ENCODE measurements at places on chromosomes 3 and 15. TPM values are rescaled to one million over a fixed set of nuclear protein-coding genes. Genes with fewer than 3 reads are reported as not detected.

The LMAN1L gene
- total RNA-seq, result 6.7 TPM

The AADACL2 gene
- not detected for total RNA-seq

The GOLGA6L10 gene
- total RNA-seq, result 0.70 TPM

GRCh38 chr3:3038201-3038991, 71.8 kb downstream of the IL5RA start:
- DNase-seq, result no peak
- H3K4me3 ChIP-seq, result no peak overlapping the region
- H3K4me1 ChIP-seq, result no peaks in the 10 kb centered on the region
- H3K27ac ChIP-seq, result no peak overlapping the region

DNA sequence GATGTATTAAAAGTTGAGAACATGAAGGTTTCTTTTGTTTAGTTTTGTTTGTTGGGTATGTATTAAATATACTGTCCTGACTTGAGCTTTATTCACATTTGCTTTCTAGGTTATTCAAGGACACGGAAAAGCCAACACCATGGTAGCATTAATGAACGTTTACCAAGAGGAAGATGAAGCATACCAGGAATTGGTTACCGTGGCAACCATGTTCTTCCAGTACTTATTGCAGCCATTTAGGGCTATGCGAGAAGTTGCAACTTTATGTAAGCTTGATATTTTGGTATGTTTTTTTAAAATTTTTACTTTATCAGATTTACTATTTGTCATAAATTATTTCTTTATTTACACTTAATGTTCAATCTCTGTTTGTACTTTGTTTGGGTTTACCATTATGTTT, 3.6 kb downstream of the WHAMM start:
- H3K4me1 ChIP-seq, result peaks cover 19% of the 10 kb centered on the region
- no peak overlapping the region for H3K4me3 ChIP-seq
- H3K27me3 ChIP-seq, result no peaks in the 10 kb centered on the region
- H3K36me3 ChIP-seq, result peaks cover 19% of the 10 kb centered on the region
- no peak for DNase-seq
- H3K27ac ChIP-seq, result no peak overlapping the region

DNA sequence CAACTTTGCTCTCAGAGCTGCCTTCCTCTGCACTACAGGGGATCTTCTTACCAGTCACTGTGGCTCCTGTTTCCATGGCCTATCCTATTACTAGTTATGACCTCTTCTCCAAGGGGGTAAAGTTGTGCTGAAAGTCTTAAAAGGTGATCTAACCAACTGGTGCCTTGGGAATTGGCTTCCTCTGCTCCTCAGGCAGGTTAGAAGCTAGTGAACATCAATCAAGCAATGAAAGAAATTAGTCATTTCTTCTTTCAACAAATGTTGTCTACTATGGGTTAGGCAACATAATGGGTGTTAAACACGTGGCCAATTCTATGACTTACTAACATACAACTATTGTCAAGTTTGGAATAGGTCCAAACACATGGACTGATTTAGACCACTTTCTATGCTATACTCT, 571.4 kb upstream of the NAALADL2 start:
- H3K27ac ChIP-seq, result no peak overlapping the region
- no peaks in the 10 kb centered on the region for H3K27me3 ChIP-seq
- H3K4me3 ChIP-seq, result no peak overlapping the region

GRCh38 chr15:49468481-49468839, 45.4 kb downstream of the FGF7 start:
- H3K36me3 ChIP-seq, result no peaks in the 10 kb centered on the region
- DNase-seq, result no peak
- H3K27me3 ChIP-seq, result no peaks in the 10 kb centered on the region

DNA sequence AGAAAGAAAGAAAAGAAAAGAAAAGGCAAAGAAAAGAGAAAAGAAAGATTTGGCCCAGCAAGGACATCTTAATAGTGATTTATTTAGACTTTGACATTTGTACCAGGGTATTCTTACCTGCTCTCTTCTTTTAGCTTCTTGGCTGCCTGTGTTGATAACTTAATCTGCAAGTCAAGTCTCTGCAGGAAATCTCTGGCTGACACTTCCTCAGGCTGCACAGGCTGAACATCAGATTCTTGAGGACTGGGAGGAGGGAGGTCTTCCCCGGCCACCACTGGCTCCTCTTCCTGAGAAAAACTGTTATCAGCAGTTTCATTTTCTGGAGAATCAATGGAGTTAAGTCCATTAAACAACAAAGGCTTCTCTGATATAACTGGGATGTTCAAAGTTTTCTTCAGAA, 12.8 kb downstream of the LYSMD2 start:
- H3K4me3 ChIP-seq, result no peak overlapping the region
- no peak overlapping the region for H3K27ac ChIP-seq
- H3K4me1 ChIP-seq, result peaks cover 27% of the 10 kb centered on the region
- no peaks in the 10 kb centered on the region for H3K36me3 ChIP-seq
- DNase-seq, result no peak

DNA sequence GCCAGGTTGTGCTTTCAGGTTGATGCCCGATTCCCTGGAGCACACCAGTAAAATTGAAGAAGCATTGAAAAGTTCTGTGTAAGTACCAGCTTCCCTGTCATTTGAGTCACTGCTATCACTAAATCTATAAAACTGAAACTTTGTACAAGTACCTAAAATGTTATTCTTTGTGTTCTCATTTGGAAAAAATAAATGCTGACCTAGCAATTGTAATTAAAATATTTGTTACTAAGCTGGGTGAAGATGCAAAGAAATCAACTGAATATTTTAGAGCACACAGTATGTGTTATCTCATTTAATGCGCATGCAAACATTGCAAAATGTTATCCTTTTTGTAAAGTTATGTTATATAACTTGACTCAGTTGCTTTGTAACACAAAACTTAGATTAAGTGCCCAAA, 733.7 kb downstream of the TBL1XR1 start:
- no peak overlapping the region for H3K4me3 ChIP-seq
- H3K36me3 ChIP-seq, result no peaks in the 10 kb centered on the region
- no peak overlapping the region for H3K27ac ChIP-seq
- no peak for DNase-seq
- no peaks in the 10 kb centered on the region for H3K4me1 ChIP-seq

GRCh38 chr3:108287146-108287545, 9.2 kb upstream of the HHLA2 start:
- H3K27me3 ChIP-seq, result no peaks in the 10 kb centered on the region
- DNase-seq, result no peak
- no peak overlapping the region for H3K4me3 ChIP-seq
- H3K4me1 ChIP-seq, result peaks cover under 1% of the 10 kb centered on the region

DNA sequence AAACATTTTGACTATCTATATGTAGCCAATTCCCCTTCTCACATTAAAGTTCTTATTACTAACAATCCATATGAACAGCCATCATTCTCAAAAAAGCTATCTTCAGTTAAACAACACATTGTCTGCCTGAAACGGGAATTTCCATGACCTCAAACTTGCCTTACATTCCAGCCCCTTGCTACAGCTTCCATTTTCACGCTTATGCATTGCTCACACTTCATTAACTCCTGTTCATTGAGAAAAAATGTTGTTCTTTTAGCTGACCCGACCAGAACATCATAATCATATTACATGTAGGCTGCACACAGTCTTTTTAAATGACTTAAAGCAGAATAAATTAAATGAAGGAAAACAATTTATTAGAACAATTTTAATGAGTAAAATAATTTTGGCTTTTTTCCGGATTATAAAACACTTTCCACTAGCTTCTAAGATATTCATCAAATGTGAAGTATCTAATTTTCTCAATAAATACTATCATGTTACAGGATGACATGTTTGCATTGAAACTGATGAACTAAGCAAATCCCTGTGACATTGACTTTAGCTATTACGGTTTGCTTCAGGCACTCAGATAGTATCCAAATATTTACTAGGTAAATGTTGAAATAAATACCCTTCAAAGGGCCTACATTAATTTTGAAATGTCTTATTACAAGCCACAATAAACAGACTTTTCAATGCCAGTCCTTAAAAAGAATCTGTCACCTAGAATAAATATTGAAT, 49.9 kb downstream of the P3H2 start:
- no peak for DNase-seq
- no peaks in the 10 kb centered on the region for H3K36me3 ChIP-seq
- H3K4me3 ChIP-seq, result no peak overlapping the region
- H3K27me3 ChIP-seq, result no peaks in the 10 kb centered on the region
- no peak overlapping the region for H3K27ac ChIP-seq

DNA sequence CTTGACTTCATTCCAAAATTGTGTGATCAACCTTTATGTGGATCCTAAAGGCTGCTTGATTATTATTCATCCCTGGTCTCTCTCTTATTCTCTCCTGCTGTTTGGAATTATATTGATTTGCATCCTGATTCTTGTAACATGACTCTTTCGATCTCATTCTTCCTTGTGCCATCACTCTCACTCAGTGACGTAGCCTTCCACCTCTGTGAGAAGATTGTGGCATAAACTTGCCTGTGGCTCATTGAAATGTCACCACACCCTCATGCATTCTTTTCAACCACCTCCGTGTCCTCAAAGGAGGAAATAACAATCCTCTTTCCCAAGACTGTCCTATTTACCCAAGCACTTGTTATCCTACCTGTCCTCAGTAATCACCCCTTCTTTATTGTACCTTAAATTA, 41.3 kb upstream of the GCNT3 start:
- no peaks in the 10 kb centered on the region for H3K36me3 ChIP-seq
- H3K27ac ChIP-seq, result no peak overlapping the region
- no peaks in the 10 kb centered on the region for H3K27me3 ChIP-seq
- no peaks in the 10 kb centered on the region for H3K4me1 ChIP-seq

- H3K4me1 ChIP-seq, result peaks cover 10% of the 10 kb centered on the region
- H3K27me3 ChIP-seq, result no peaks in the 10 kb centered on the region
- H3K36me3 ChIP-seq, result no peaks in the 10 kb centered on the region
- H3K4me3 ChIP-seq, result no peak overlapping the region
These were observed 17.6 kb downstream of the MYO5A start for GRCh38 chr15:52511084-52511483.

- H3K4me1 ChIP-seq, result no peaks in the 10 kb centered on the region
- H3K36me3 ChIP-seq, result no peaks in the 10 kb centered on the region
- H3K27ac ChIP-seq, result no peak overlapping the region
These were observed 270.0 kb downstream of the NAALADL2 start for GRCh38 chr3:175129126-175129525.

DNA sequence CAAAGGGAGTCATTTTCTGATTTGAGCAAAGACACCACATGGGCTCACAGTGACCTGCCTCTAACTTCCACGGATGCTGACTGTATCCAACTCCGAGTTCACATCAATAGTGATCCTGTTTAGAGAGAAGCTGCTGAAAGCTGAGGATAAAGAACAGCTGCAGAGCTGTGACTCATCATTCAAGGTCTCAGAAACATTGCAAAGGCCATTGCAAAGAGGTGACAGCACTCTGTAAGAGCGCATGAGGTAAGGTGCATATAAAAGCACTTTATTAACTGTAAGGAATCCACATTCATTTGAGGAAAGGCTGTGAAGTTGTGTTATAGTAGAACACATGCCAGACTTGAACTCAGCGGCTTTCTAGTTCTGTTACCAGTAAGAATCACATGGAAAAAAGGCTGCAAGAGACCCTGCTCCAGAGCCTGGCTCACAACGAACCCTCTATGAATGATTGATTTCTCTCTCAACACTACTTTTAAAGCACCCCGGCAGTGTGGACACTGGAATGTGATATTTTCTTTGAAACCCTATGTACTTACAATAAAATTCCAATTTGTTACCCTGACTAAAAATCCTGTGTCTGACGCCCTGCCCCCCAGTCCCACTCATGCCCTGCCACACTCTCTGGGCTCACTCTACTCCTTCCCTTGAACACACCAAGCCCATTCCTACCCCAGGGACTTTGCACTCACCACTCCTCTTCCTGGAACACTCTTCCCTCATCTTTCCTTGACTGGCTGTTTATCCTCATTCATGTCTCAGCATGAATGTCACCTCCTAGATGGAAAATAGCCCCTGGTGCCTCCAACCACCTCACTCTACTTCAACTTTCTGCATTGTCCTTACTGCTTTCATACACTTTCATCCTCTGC, 111.2 kb downstream of the LSM3 start:
- peaks cover 17% of the 10 kb centered on the region for H3K4me1 ChIP-seq
- no peak for DNase-seq
- H3K4me3 ChIP-seq, result no peak overlapping the region
- H3K27ac ChIP-seq, result no peak overlapping the region
- no peaks in the 10 kb centered on the region for H3K36me3 ChIP-seq

DNA sequence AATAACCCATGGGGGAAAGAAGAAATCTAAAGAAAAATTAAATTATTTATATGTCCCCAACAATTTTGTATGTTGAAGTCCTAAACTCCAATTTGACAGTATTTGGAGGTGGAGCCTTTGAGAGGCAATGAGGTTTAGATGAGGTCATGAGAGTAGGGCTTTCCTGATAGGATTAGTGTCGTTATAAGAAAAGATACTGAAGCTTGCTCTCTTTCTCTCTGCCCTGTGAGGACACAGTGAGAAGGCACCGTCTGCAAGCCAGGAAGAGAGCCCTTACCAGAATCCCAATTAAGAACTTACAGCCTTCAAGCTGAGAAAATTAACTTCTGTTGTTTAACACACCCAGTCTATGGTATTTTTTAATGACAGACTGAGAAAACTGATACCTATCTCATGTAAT, 16.1 kb upstream of the OR5AC2 start:
- DNase-seq, result no peak
- no peaks in the 10 kb centered on the region for H3K4me1 ChIP-seq
- H3K36me3 ChIP-seq, result no peaks in the 10 kb centered on the region
- H3K4me3 ChIP-seq, result no peak overlapping the region

- no peak overlapping the region for H3K27ac ChIP-seq
- no peaks in the 10 kb centered on the region for H3K36me3 ChIP-seq
- no peak for DNase-seq
- no peak overlapping the region for H3K4me3 ChIP-seq
These were observed 370.9 kb downstream of the NSUN3 start for GRCh38 chr3:94433811-94434210.

DNA sequence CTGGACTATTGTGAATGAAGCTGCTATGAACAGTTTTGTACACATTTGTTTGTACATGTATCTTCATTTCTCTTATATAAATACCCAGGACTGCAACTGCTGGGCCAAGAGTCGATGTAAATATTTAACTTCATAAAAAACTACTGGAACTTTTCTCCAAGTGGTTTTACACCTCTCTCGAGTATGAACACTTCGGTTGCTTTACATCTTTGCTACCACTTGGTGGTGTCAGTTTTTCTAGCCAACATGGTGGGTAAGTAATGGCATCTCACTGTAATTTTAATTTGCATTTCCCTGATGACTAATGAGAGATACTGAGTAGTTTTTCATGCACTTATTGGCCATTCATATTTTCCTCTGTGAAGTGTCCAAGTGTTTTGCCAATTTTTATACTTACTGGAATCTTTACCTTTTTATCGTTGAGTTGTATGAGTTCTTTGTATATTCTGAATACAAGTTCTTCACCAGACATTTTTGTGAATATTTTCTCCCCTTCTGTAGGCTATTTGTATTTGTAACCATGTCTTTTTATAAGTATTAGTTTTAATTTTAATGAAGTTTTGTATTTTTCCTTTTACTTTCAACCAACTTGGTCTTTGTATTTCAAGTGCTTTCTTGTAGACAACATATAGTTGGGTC, 44.4 kb downstream of the PCOLCE2 start:
- H3K27ac ChIP-seq, result no peak overlapping the region
- H3K4me1 ChIP-seq, result peaks cover 14% of the 10 kb centered on the region
- H3K27me3 ChIP-seq, result no peaks in the 10 kb centered on the region
